ENCODE measurements at places on chromosomes 12 and 14. TPM values are rescaled to one million over a fixed set of nuclear protein-coding genes. Genes with fewer than 3 reads are reported as not detected.

- no peak for DNase-seq
Observed at GRCh38 chr14:56821805-56822610, 11.7 kb upstream of the OTX2 start.

The ACTR10 gene
- total RNA-seq = 17.2 TPM

The PLEKHG7 gene
- total RNA-seq = not detected

The FGF23 gene
- 0.25 TPM for total RNA-seq

DNA sequence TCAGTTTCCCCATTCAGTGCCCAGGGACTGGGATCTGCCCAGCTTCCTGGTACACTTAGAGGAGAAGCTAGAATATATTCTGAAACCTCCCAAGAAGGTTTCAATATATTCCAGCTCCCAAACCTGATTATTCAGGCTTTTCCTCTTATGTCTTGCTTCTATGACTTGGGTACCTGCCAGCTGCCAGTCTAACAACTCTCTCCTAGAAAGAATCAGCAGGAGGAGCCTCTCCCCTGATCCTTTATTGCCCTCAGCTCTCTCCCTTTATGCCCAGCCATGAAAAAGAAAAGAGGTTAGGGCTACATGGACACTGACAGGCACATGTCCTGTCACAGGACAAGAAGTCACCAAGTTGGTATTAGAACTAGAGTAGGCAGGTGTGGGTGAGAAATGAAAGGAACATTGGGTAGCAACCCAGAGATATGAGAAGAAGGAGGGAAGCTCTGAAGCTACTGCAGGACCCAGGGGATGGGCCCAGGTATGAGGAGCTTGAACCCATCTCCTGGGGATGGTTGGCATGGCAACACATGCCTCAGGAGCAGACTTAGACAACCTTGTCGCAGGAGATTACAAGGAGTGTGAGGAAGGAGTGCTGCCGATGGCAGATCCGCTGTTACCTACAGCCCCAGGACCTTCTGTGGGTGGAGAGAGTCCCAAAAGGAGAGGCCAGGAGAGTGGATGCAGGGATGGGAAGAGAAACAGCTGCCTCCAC is 2.0 kb upstream of the CACNB3 start:
- DNase-seq = no peak

GRCh38 chr14:90522571-90523191 is 125.9 kb downstream of the CALM1 start:
- no peak for DNase-seq

- DNase-seq = no peak
Observed at GRCh38 chr12:4483885-4484823, 38.5 kb upstream of the FGF6 start.

Data from left lobe of liver (tissue), 2 donors.